ENCODE measurements at places on chromosomes 5 and 9.
A peak's percentile ranks its signal among the peaks of the same experiment; 100 is the strongest.

GRCh38 chr9:116774421-116775180, 87.5 kb downstream of the TRIM32 start:
- no peak for DNase-seq

GRCh38 chr9:137116027-137116507, 1.5 kb upstream of the DPP7 start:
- DNase-seq = no peak

GRCh38 chr9:86452201-86452828, 98.1 kb upstream of the TUT7 start:
- no peak for DNase-seq

DNA sequence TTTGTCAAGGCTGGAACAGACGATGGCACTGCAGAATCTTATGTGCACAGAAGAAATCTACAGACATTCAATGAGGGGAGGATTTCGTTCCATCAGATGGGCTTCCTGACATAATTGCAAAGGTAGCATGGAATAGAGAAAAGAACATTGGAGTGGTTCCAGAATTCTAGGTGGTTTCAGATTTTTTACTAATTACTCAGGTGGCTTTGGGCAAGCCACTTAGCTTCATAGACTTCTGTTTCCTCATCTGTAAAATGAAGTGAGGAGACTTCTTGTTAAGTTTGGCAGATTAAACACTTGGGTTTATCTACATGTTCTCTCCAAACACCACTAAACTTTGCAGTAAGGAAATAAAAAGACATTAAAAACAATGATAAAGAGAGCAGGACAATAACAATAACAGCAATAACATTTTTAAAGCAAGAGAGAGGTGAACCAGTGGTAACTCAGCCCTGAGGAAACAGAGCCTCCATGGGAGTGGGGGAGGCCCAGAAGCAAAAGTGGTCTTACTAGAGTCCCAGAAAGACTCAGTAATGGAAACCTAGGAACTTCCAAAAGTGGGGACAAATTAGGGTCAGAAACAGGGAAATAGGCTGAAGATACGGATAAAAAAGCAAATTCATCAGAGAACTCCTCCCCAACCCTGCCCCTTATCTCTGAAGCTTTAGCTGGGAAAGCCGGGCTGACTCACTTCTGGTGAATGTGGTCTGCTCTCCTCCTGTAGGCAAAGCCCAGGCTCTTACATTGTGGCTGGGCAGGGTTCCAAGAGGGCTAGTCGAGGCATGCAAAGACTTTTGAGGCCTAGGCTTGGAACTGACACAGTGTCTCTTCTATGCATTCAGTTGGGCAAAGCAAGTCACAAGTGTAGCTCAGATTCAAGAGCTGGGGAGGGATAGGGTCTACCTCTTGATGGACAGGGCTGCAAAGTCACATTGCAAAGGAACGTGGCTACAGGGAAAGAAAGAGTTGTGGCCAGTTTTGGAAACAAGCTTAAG, 11.8 kb upstream of the ACTBL2 start:
- peak; percentile 13 for DNase-seq

DNA sequence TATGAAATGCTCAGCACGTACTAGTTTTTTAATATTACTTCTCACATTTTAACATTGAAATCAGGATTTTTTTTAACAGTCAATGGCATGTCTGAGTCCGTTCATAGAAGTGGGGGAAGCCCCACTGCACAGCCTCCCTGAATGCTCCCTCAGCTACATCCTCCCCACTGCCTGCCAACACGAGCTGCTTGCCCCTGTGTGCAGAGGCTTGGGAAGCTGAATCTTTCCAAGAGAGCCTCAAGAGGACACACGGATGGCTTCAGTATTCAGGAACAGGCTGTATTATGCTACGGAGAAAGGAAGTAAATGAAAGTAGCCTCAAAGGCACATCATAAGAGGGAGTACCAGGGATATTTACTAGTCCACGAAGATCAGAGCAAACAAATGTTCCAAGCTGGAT, 248.7 kb downstream of the SPOCK1 start:
- DNase-seq = no peak

GRCh38 chr5:154970759-154971158, 29.9 kb downstream of the MRPL22 start:
- DNase-seq = no peak

GRCh38 chr5:4549351-4549750, 590.8 kb upstream of the ADAMTS16 start:
- no peak for DNase-seq

DNA sequence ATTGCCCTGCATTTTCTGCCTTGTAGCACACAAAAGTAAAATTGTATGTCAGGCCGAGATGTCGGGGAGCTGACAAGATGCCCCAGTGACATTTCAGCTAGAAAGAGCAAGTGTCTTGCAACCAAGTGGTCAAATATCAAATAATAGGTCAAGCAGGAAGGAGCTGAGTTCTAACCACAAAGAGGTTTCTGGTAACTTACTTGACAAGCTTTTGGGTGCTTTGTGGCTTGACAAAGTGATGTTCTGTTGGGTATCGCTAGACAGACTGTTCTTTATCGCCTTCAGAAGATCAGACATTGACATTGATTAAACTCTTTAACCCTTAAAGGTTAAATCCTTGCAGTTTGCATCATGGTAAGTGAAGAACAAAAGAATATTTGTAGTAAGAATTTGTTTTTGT, 419.9 kb downstream of the CCDC171 start:
- no peak for DNase-seq

GRCh38 chr9:108474356-108474755, 381.4 kb downstream of the ACTL7B start:
- DNase-seq = no peak

DNA sequence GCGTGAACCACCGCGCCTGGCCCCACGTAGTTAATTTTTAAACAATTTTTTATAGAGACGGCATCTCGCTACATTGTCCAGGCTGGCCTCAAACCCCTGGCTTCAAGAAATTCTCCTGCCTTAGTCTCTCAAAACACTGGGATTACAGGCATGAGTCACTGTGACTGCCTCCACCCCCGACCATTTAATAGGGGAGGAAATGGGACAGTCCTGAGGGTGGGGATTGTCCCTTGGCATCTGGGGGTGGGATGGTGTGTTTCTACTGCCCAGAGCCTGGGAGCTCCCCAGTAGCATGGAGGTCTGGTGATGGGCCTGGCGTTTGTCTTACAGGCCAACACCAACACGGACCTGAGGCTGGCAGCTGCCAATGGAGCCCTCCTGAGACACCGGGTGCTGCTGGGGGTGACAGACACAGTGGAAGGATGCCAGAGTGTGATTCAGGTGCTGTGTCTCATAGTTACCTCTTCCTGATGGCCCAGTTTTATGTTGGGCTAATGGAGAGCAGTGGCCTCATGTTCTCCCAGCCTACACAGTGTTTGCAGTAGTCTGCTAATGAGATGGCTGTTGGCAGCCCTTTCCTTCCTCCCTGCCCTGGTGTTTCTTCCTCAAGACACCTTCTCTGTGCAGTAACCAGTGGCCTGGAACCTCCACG, 22.5 kb downstream of the TMEM268 start:
- no peak for DNase-seq

- DNase-seq = no peak
These were observed 449.1 kb downstream of the PSAT1 start for GRCh38 chr9:78746010-78746409.

DNA sequence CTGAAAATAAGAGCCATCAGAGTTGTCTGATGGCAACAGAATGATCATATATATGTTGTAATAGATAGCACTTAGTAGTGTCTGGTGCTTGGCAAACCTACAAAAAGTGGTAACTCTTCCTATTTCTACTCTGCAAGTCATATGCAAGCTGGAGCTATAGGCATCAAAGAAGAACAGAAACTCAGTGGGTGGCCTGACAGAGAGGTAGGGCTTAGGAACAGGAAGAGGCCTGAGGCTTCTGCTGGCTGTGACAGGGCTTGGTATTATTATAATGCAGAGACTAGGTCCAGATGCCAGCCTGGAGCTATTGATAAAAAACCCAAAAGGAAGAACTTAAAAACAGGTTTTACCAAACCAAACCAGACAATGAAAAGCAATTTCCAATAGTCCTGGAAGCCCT, 4.4 kb upstream of the DIAPH1 start:
- DNase-seq = peak; percentile 76

- DNase-seq = no peak
These were observed 988.2 kb upstream of the ARRDC3 start for GRCh38 chr5:92371171-92371888.

GRCh38 chr5:133117166-133117911, 65.5 kb downstream of the HSPA4 start:
- no peak for DNase-seq

- DNase-seq = no peak
These were observed 607 bp downstream of the PRELID2 start for GRCh38 chr5:145834554-145834916.

GRCh38 chr9:135607401-135608293, 31.7 kb downstream of the GLT6D1 start:
- DNase-seq = no peak

- DNase-seq = no peak
These were observed 144.4 kb upstream of the MAP3K1 start for GRCh38 chr5:56670916-56671315.

- no peak for DNase-seq
These were observed 173.5 kb upstream of the DMAC1 start for GRCh38 chr9:7973123-7973522.

DNA sequence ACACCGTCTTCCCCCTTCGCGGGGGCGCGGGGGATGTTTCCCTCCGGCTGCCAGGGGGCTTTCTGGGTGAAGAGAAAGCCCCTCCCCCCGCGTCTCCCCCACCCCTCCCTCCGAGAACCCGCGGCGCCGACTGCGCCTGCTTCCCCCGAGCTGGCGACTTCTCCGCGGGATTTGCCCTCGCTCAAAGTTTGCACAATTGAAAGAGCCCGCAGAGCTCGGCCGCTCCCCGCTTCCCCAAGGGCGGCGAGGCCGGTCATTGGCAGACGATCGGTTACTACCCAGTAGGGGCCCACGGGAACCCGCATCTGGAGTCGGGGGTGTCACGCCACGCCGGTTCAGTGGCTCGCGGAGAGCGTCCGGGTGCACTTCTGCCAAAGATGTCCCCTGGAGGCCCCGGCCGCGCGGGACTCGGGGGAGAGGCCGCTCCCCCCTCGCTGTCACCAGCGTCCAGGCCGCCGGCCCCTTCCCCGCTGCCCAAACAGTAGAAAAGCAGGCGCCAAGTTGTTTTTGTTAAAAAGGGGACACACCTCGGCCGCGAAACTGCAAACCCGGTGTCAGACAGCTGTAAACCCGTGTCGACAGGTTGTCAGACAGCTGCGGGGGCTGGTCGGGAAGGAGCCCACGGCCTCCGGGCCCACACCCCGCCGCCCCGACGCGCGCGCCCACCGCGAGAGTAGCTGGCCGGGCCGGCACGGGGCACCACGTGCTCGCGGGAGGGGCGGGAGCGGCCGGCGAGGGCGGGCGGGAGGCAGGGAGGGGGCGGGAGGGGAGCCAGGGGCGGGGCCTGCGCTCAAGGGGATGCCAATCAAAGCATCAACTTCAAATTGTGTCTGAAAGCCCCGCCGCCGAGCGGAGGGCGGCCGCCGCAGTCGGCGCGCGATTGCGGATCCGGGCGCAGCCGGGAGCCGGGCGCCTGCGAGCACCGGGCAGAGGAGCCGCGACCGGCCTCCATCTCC, at the start of gene IRX1:
IRX1 (plus strand) TSS at position 827 of the 956 bp plus-strand sequence. CDS start 274 bp downstream, outside the sequence.
- DNase-seq = no peak

DNA sequence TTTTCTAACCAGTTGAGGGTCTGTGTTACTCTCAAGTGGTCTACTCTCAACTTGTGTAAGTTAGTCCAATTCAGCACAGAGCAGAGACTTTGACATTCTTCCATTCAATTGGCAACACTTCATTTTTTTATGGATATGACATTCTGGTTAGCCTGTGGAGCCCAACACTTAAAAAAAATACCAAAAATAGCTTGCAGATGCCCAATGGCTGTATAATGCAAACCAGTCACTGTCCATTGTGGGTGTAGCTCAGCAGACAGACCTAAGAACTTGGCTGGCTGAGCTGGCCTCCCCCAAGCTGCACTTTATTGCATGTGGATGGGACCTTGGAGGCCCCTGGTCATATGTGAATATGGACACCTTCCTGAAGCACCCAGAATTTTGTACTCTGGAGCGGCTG, 103.2 kb downstream of the DPYSL3 start:
- no peak for DNase-seq

DNA sequence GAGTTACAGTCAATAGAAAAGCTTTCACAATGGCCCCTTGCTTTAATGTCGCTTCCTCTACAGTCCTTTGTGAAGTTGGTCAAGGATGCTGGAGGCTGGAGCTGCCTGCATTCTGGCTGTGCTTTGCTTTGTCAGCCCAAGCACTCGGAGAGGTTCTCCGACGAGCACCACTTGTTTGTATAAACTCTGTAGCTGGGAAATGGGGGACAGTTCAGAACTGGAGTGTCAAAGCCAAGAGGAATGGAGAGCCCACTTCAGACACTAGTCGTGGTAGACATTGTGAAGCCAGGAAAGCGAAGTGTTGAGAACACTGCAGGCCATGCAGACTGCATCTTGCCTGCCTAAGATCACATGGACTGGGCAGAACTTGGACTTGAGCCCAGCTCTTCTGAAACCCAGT, 330.3 kb downstream of the GADD45G start:
- DNase-seq = no peak

DNA sequence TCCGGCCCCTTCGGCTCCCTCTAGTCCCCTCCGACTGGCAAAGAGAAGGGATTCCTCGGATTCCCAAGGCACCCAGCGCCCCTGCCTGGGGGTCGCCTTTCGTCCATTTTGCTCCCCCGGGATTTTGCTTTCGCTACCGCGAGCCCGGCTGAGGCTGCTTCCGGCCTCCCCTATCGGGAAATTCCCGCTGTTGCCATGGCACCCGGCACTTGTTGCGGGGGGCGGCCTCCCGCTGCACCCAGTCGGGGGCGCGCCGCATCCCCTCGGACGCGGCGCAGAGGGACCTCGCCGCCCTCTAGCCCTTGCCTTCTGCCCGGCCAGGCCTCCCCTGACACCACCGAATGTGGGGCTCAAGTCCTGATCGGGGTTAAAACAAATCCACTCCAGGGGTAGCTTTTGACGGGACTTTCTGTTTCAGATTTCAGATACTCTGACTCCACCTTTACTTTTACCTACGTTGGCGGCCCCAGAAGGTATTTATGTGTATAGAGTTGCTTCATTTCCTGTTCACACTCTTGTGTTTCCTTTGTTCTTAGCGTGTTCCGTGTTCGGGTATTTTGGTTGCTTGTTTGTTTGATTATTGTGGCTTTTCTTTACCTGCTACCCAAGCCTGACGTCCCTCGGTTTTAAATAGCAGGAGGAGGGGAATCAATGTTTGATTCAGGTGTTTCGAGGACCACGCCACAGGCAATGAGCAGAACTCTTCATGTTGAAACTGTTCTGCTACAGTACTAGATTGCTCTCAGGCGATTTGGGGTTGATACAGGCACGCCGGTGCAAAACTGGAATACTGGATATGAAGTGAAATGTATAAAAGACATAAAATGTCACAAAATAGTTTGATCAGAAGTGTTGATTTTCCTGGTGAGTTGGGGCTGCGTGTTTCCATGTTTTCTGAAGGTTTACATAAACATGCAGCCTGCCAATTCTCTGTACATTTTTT, 1.5 kb downstream of the PARP8 start:
- DNase-seq = peak; percentile 80

GRCh38 chr5:149616727-149617285, 35.5 kb downstream of the ARHGEF37 start:
- no peak for DNase-seq

GRCh38 chr9:38423973-38424843, at the start of gene IGFBPL1:
Gene IGFBPL1 (minus strand): TSS chr9:38424454. CDS start chr9:38424424, 30 bp downstream.
- no peak for DNase-seq
